Hematopoietic multipotent progenitor cell treated with erythropoietin and hydrocortisone succinate and interleukin-3 and kit ligand, for 6 days (in vitro differentiated cells): ENCODE measurements at places on chromosomes 12 and 14.

DNA sequence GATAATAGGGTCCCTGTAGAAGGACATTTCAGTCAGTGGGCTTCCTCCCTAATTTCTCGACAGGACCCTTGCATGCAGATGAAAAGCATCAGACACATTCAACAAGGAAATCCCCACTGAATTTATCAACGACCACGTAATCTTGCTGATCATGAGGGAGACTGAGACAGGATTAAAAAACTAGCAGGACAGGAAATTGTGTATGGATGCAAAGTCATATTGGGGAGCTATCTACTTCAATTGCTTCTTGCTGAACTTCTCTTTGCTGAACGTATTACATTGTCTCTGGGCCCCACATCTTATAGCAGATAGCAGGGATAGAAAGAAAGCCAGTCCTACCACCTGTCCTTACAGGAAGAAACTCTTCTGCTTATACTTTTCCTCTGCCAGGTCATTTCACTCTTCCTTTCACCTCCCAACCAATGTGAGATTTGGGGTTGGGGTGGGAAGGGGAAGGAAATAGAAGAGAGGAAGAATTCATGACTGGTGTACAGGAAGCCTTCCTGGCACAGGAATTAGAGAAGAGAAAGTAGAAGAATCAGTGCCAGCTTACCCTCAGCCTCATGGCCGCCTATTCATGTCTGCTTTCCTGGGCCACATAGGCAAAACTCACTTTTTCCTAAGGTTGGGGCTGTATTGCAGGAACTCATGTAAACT lies 333.3 kb downstream of the ZFP36L1 start:
- DNase-seq, result no peak

GRCh38 chr14:102930753-102931579 lies 8.5 kb downstream of the AMN start:
- DNase-seq, result no peak

GRCh38 chr14:85359505-85359904 lies 170.4 kb upstream of the FLRT2 start:
- DNase-seq, result no peak

DNA sequence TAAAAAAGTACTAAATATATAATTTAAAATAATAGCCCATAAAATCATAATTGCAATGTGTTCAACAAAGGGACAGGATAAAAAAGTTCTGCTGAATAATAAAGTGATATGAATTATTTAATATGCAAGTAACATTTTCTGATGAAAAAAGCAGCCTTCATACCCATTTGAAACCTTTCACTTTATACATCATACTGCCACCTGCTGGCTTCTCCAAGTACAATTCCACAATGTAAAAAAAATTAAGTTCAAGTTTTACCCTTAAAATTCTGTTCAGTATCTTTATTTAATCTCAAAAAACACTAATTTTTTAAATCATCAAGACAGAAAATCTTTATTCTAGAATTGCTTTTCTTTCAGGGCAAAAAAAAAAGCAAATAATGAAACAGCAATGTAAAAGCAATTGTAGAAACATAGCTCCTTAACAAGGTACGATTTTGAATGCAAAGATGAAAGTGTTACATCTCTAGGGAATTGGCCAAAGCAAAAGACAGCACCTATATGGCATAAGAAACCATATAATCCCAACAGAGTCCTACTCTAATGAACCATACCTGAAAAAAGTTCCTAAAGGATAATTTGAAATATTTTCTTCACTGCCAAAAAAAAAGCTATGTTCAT lies 15.0 kb downstream of the MDM1 start:
- DNase-seq, result peak; percentile 87

- DNase-seq, result no peak
Measured at GRCh38 chr14:90733139-90733808, 83.0 kb downstream of the TTC7B start.

DNA sequence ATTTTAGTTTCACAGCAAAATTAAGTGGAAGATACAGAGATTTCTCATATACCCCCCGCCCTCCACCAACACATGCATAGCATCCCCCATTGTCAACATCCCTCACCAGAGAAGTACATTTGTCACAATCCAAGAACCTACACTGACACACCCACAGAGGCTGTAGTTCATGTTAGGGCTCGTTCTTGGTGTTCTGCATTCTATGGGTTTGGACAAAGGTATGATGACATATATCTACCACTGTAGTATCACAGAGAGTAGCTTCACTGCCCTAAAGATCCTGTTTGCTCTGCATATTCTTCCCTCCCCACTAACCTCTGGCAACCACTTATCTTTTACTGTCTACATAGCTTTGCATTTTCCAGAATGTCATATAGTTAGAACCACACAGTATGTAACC lies 444.6 kb upstream of the DCN start:
- DNase-seq, result no peak

GRCh38 chr14:57293866-57294837 lies 25.4 kb downstream of the AP5M1 start:
- DNase-seq, result peak; percentile 60

DNA sequence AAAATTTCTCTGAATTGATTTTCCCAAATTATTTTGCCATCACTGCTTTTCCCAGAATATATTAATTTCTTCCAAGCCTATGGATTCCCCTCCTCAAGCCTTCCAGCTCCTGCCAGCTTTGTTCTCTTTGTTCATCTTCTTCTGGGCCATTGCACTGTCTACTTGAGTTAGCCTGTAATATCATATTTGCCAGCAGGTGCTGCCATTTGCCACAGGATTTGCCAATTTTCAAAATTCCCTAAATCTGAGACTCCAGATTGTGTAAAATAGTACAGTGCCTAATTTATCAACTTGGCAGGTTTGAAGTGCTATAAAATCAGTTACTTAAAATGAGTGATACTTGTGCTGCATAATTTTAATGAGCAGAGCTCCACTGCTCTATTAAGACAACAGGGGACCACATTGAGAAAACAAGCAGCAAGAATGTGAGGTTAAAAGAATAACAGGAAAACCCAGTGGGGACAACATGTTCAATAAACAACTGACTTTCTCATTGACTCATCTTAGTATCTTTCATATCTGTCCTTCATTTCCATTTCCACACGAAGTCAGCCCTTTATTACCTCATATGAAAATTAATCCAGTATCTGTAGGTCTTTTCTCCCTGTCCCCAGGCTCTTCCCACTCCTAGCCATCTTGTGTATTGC lies 84.6 kb upstream of the CCDC196 start:
- peak; percentile 18 for DNase-seq

DNA sequence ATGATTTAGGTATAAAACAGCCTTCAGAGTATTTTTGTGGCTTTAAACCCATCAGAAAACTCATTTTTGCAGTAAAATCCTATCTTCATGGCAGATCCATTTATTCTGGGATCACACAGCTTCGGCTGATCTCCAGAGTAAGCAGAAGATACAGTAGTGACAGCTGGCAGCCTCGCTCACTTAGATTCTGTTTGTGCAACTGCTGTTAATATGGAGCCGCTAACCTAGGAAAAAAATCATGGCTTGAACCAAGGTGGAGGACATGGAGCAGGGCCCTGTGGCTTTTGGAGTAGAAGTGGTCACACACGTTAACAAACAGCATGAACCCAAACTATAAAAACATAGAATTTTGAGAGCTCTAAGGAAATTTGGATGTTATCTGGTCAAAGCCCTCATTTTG lies 137.2 kb upstream of the ARHGAP5 start:
- no peak for DNase-seq

- DNase-seq, result peak; percentile 57
Measured at GRCh38 chr12:65278576-65279368, at the start of gene MSRB3. Gene MSRB3, plus strand, starts transcription at chr12:65278683. Its CDS starts 29,897 bp downstream, at chr12:65308580.

- DNase-seq, result peak; percentile 48
Measured at GRCh38 chr14:92652413-92653151, 95.8 kb downstream of the LGMN start.

DNA sequence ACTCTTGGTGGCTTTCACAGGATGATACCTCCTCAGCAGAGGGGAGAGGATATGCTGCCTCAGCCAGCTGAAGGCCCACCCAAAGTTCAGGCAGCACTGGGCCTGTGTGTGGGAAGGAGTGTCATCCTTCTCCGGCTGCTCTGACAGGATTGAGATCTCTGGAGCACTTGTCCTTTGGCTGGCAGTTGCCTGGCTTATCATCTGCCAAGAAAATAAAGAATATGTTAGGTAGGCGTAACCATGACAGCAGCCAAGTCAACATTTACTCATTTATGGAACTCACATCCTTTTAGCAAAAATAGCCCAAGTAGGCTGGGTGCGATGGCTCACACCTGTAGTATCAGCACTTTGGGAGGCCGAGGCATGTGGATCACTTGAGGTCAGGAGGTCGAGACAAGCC lies 68.5 kb downstream of the PPFIBP1 start:
- no peak for DNase-seq
